Sigmoid colon (tissue), 7 donors: ENCODE measurements at places on chromosomes 13 and 19.

- no peak for DNase-seq
Observed at GRCh38 chr19:19451429-19452242, 46.2 kb downstream of the GATAD2A start.

DNA sequence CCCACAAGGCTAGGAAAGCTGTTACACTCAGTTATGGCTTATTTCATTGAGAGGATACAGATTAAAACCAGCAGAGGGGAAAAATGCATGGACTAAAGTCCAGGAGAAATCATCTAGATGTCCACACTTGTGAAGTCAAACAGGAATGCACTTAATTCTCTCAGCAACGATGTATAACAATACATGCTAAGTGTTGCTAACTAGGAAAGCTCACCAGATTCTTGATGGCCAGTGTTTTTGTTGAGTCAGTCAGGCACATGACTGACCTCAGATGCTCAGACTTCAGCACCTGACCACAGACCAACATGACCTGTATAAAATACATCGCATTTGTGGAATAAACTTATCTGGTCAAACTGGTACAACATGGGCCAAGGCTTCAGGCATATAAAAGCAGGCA, 470.2 kb upstream of the PRR20A start:
- no peak for DNase-seq

GRCh38 chr19:29393915-29394460, 131.8 kb upstream of the VSTM2B start:
- DNase-seq, result no peak

GRCh38 chr13:94168783-94169453, 310.6 kb downstream of the DCT start:
- DNase-seq, result no peak

- no peak for DNase-seq
Observed at GRCh38 chr19:1206150-1206863, 729 bp downstream of the STK11 start.

DNA sequence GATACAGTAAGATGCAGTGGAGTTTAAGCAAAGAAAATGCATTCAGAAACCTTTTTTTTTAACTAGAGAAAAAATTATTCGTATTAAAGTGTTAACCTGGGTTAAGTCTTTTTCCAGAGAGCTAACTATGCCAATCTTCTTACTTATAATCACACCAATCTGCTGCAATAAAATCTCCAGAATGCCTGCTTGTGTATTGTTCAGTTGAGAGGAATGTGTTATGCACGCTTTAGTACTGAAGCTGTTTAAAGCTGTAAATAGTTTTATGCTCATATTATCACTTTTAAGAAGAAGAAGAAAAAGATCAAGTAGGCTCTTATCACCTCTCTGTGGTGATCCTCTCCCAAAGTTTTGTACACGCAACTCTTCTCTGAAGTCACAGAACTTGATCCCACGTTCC, 528.7 kb downstream of the RFC3 start:
- no peak for DNase-seq
